ENCODE measurements at places on chromosomes 1 and 21. TPM values are rescaled to one million over a fixed set of nuclear protein-coding genes. Genes with fewer than 3 reads are reported as not detected.

DNA sequence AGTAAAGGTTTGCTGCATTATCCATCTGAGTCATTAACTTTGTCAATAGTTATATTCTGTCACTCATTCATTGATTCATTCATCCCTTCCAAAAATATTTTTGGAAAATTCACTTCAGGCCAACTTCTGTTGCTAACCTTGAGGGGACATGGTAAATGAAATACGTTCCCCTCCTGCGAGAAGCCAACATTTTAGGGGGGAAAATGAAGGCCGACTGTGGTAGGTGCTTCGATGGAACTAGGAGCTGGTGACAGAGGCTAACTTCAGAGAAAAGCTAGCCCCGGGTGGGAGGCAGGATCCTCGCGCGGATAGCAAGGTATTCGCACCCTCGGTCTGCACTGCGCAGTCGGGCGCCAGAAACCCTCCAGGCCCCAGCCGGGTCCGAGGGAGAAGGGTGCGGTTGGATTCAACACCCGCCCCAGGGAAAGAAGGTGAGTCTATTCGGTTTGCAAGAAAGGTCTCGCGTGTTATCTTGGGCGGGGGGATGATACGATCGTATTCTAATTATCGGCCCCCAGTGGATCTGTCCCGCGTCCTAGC, 646 bp upstream of the RRP15 start:
- DNase-seq = no peak

DNA sequence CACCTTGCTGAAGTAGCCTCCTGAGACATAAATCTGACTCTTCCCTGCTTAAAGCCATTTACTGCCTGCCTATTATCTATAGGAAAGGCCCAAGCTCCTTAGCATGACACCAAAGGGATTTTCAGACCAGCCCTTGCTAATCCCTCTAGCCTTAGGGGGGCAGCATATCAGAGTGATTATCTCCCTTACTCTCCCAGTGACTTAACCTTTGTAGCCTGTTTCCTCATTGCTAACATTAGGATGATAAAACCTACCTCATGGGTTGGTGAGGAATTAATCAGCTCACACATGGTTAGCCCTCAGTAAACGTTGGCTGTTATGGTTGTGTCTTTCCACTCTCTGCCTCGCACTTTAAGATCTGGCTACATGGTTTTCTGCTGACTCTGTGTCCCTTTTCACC, 70.1 kb downstream of the ROR1 start:
- DNase-seq = peak; percentile 69

- no peak for DNase-seq
Observed at GRCh38 chr1:160711276-160711601, 383 bp downstream of the CD48 start.

The GIPC2 gene
- total RNA-seq = not detected

The JTB gene
- 94.7 TPM for total RNA-seq

- DNase-seq = no peak
Observed at GRCh38 chr1:15222653-15223303, 24.2 kb upstream of the FHAD1 start.

DNA sequence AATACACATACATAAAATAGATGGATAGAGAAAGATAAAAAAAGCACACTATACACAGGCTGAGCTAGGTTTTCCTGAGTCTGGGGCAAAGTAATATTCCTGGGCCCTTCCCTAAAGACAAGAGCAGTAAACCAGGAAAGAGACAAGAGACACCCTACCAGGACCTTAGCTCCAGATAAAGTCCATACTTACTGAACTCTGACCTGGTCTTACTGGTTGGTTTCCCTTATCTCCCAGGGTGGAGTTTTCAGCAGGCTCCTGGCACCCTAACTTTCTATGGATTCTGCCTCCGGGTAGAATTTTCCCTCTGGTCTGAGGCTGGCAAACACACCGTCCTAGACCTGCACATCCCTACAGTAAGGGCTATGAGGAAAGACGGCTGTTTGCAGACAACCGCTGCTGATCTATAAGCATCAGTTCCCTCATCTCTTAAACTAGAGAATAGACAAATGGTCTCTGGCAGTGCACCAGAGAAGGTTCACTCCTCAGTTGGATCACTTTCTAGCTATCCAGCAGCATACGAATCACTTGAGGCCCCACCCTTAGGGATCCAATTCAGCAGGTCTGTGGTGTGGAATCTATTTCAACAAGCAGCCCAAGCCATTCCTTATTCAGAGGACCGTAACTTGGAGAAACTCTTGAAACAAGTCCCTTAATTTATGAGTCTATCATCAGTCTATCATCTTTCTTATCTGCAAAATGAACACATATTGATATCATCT, 52.0 kb downstream of the ARHGEF11 start:
- no peak for DNase-seq

- DNase-seq = no peak
Observed at GRCh38 chr1:246373828-246374569, 133.1 kb downstream of the SMYD3 start.

DNA sequence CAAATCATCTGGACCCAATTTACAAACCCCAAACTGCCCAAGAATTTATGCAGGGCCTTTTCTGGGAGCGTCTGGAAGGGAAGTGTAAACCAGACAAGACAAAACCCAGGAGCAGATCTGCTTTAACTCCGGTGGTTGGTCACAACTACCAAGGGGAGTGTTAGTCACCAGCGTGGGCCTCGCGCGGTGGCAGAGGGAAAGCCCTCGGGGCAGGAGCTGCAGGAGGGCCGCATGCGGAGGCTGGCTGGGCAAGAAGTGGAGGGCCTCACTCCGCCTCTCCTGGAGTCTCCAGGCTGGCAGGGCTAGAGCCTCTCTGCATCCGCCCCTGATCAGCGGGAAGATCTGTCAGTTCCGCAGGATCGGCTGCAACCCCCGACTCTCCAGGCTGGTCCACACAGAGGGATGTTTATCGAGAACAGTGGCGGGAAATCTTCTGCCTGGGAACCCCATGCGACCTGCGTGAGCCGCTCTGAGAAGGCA, 2.0 kb downstream of the COL24A1 start:
- peak; percentile 54 for DNase-seq

GRCh38 chr1:98304888-98305287, 356.6 kb upstream of the SNX7 start:
- DNase-seq = no peak

The ILDR2 gene
- 34.3 TPM for total RNA-seq

The AKR7A3 gene
- not detected for total RNA-seq

The TPTE gene
- not detected for total RNA-seq

DNA sequence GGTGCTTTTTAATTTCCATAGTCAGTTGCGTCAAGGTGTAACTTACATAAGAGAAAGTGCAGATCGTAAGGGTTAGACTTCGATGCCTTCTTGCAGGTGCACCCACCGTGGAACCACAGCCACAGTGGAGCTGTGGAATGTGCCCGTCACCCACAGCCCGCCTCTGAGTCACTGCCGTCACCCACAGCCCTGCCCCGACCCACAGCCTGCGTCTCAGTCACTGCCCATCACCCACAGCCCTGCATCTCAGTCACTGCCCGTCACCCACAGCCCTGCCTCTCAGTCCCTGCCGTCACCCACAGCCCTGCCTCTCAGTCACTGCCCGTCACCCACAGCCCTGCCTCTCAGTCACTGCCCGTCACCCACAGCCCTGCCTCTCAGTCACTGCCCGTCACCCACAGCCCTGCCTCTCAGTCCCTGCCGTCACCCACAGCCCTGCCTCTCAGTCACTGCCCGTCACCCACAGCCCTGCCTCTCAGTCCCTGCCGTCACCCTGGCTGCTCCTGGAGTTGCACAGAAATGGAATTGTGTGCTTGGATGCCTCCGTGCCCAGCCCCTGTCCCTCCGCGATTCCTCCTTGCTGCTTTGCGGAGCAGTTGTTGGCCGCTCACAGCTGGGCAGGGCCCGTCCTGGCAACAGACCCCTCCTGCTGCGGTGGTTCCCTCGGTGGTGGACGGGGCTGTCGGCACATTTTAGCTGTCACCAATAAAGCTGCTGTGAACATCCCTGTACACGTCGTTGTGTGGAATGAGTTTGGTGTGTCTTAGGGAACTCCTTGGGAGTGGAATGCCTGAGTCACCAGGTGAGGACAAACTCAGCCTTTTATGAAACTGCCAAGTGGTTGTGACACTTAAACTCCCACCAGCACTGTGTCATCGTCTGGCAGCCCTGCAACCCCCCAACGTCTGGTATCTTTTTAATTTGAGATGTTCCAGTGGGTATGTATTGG, 44.9 kb upstream of the COL6A2 start:
- DNase-seq = no peak

- no peak for DNase-seq
Observed at GRCh38 chr21:33691945-33692603, 49.8 kb downstream of the ITSN1 start.

DNA sequence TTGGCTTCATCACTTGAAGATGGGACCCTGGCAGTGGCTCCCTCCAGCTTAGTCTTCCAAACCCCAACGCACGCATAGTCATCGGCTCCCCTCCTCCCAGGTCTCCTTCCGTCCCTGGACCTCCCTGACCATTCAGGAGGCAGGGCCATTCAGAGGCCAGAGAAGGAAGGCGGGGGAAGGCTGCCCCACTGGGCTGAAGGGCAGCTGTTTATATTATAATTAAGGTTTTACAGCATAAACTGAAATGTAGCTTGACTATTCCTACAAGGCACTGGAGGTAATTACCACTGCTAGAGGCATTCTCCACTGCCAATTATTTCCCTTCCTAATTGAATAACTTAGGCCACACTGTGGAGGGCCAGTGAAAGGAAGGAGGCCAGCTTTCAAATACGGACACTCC, 170.6 kb upstream of the PROX1 start:
- DNase-seq = peak; percentile 47

- no peak for DNase-seq
Observed at GRCh38 chr21:24046829-24047443, 1560.3 kb downstream of the MRPL39 start.

The INTS7 gene
- 20.7 TPM for total RNA-seq

DNA sequence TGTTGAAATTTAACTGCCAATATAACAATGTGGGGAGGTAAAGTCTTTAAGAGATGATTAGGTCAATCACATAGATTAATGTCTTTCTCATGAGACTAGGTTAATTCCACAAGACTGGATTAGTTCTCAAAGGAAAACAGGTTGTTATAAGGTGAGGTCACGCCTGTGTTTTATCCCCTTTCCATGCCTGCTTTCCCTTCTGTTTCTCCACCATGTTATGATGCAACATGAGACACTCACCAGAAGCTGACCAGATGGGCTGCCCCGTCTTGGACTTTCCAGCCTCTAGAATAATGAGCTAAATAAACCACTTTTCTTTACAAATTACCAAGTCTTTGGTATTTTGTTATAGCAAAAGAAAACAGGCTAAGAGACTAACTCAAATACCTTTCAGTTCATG, 70.8 kb downstream of the DDAH1 start:
- DNase-seq = no peak

DNA sequence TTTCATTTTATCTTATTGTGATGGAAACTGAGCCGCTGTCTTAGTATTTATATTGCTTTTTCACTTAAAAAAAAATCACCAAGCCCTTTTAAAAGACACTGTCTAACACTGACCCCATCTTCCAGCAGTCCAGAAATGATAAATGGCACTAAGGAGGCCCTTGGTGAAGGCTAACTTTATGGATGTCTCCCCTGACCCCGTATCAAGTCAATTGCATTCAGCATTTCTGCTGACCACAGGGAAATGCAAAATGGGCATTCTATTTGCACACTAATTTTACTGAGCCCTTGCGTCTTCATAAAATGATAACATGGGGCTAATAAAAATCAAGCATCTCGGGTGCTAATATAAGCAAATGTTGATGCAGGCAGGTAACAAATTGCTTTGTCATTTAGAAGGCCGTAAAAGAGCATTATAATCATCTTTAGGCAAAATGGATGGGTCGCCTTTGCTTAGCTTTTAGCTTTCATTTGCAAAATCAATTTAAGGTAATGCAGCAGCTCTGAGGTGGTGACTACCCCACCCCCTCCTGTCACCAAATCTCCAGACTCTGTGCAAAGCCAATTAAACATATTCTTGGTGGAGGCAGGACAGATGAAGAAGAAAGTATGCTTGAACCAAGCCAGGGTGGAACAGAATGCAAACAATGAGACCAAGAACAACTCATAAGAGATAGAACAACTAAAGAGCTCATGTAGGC, 110.8 kb downstream of the BEND5 start:
- DNase-seq = no peak

GRCh38 chr1:207805841-207806421, 54.1 kb downstream of the CD46 start:
- no peak for DNase-seq

- DNase-seq = no peak
Observed at GRCh38 chr1:89837036-89837481, 16.2 kb downstream of the LRRC8D start.

The RNU1-2 gene
- under 0.01 TPM for total RNA-seq
